ENCODE measurements at places on chromosomes 2 and 18. TPM values are rescaled to one million over a fixed set of nuclear protein-coding genes. Genes with fewer than 3 reads are reported as not detected.

The ADCYAP1 gene
- not detected for total RNA-seq

The SERPINB3 gene
- total RNA-seq = not detected

The AQP12B gene
- total RNA-seq = not detected

The SH3RF3 gene
- total RNA-seq = 4.7 TPM

The FOXI3 gene
- not detected for total RNA-seq

The CRYGD gene
- not detected for total RNA-seq

The ALPG gene
- total RNA-seq = not detected

The CYP26B1 gene
- total RNA-seq = 0.33 TPM
